Activated CD4-positive, alpha-beta T cell treated with anti-CD3 and anti-CD28 coated beads for 24 hours (primary cell): ENCODE measurements at places on chromosomes 16 and 17.

GRCh38 chr17:42424991-42425610 lies 2.0 kb upstream of the CAVIN1 start:
- no peak for DNase-seq

DNA sequence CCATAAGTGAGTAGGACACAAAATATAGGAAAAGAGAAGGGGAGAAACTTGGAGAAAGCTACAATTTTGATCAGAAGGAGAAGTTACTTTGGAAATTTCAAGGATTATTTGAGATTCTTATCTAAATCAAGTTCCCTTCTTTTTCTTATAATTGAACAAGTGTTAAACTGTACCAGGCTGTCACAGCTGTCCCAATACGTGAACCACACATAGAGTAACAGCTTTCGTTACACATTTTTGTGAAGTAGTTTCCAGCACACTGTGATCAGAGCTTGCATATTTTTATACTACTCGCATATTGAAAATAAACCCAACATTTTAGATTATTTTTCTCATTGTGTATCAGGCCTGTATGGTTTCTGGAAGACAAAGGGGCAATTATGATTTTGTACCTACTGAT lies 412.8 kb upstream of the PSMD7 start:
- no peak for DNase-seq

GRCh38 chr17:66730461-66730923 lies 104.4 kb upstream of the CACNG5 start:
- DNase-seq: no peak

DNA sequence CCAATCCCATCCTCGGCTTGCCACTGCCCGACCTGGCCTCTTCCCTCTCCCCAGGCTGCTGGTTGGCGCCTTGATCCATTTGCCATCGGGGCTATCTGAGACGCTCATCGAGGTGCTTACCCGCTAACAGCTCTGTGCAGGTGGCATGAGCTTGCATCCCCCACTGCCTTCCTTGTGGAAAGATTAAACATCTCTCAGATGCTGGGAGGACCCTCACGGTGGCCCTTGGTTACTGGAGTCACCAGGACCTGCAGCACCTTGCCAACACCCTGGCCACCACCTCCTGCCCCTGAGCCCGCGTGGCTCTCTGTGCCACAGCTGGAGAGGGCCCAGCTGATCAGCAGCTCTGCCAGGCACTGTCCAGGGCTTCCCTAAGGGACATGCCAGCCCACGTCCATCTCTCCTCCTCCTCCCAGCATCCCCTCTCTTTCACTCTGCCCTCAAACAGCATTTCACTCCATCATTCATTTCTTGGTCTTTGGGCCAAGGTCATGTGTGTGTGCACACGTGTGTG lies 249.6 kb downstream of the RBFOX3 start:
- DNase-seq: no peak

GRCh38 chr16:67301080-67301782 lies 21.9 kb downstream of the PLEKHG4 start:
- no peak for DNase-seq

DNA sequence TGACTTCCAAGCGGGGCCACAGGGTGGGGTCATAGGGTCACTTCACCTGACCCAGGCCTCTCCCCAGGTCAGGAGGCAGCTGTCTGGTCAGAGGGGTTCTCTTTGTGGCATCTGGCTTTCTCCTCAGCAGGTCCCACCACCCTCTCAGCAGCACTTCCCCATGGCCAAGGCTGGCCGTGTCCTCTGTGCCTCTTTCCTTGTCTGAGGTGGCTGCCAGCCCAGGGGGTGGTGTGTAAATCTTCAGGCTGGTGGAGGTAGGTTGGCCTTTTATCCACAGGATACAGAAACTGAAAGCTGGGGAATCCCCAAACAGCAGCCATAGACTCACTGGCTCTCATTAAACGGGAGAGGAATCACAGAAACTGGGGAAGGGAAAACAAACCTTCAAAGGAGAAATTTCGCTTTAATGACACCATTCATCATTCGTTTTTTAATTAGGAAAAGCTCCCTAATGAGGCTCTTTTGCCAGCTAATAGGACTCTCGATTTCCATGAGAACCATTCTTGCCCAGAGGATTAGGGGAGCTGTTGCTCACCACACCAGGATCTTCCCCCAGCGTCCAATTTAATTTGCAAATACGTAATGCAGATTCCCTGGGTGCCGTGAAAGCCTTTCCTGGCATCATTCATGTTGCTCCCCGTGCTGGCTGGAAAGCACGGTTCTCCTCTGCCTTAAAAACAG lies 18.0 kb downstream of the C17orf75 start:
- no peak for DNase-seq

DNA sequence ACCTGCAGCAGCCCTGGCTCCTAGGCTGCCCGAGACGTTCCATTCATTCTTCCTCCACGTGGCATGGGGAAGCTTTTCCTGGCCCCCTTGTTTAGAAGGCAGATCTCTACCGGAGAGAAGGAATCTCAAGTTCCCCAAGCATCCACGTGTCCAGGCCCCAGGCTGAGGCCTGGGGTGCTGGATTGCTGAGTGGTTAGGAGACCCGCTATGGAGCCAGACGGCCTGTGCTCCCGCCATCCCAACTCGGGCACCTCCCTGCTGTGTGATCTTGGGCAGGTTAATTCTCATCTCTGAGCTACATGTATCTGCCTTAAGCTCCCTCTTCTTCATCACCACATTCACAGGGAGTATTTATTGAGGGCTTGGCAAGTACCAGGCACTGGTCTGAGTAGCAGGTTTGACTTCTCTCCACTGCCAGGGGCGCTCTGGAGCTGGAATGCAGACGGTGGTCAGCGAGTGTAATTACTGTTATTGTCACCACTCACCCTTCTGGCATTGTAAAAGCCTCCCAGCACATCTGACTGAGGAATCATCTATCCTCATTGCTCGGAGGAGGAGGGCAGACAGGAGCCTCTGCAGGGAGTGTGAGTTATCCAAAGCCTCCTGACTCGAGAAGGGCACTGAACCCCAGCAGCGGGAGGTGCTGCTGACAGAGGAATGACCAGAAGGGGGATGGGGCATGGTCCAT lies 1.1 kb upstream of the ADGRG1 start:
- DNase-seq: no peak

DNA sequence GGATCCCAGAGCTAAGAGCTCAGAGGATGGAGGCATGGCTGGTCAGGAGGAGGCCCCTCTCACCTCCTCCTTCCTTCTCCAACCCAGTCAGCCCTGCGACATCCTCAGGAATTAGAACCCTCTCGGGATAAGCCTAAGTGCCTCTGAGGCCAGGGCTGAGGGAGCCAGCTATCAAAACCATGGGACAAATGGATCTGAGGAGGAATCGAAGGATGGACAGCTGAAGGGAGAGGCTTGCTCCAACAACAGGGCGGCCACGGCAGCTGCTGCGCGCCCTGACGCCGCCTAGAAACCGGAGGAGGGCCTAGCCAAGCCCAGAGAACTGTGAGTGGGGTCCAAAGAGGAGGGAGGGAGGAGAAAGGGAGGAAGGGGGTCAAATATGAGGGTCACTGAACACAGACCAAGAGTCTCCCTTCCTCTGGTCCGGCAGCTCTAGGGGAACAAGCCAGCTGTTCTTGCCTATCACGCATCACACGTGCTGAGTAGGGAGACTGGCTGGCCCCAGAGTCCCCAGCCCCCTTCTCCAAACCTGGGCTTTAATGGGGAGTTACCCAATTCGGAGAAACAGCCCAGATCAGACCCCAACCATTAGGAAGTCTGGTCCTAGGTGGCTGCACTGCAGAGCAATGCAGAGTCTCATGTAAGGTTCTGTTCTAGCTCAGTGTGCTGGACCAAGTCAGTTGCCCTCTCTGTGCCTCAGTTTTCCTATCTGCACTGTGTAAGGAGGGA lies 5.9 kb upstream of the HOXB13 start:
- no peak for DNase-seq

DNA sequence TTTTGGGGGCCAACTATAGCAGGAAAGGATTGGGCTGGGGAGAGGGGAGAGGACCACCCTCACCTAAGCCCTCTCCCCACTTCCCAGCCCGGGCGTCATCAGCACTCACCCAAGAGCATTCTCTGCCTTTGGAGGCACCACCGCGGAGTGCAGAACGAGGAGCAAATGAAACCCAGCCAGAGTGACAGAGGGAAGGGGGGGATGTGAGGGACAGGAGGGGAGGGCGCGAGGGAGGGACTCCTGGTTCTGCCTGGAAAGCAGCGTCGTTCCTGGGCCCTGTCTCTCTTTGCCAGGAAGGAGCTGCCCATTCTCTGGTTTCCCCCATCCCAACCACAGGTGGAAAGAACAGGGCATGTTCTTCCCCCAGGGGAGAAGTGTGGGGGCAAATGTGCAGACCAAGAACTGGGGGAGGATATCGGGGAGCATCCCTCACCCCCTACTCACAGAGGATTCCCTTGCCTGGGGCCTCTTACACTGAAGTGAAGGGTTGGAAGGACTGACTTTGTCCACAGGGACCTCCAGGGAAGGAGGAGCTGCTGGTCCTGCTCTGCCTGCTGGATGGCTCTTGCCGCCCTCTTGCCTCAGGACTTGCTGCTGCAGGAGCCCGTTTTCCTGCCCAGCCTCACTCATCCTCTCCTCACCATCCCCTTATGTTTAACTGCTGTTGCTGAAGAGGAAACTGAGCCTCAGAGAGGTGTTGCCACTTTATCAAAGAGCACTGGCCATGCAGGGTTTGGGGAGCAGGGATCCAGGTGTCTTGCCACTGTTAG lies 3.5 kb upstream of the C17orf113 start:
- DNase-seq: no peak

DNA sequence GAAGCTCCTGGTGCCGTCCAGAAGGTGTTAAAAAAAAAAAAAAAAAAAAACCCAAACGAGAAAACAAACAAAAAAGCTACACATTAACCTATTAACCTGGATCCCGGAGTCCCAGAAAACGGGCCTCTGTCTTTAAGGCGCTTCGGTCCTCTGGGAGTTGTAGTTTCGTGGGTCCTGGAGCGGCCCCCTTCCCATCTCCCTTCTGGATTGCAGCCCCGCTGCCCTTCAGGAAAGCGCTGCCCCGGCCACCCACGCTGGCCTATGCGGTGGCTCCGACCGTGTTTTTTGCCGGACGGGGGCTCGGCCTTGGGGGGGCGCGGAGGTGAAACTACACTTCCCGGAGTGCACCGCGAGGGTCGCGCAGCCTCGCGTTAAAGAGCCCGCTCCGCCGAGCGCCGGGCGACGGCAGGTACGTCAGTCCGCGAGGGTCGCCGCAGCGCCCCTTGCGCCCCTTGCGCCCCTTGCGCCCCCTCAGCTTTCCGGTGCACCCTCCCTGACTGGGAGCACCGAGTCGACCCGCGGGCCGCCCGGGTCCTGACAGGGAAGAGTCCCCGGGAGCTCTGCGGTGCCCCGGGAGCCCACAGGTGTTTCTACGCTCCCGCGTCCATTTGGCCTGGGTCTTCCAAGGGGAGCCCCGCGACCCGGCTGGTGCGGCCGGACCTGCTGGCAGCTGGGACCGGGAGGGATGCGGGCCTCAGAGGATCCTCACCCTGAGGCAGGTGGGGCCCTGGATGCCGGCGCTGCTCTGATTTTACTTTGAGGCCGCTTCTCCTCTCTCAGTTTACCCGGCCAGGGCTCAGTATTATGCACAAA lies at the start of gene FCSK:
Gene FCSK (plus strand): TSS at position 374 of the 813 bp plus-strand sequence. CDS start 8,596 bp downstream, outside the sequence.
- DNase-seq: peak; percentile 49

DNA sequence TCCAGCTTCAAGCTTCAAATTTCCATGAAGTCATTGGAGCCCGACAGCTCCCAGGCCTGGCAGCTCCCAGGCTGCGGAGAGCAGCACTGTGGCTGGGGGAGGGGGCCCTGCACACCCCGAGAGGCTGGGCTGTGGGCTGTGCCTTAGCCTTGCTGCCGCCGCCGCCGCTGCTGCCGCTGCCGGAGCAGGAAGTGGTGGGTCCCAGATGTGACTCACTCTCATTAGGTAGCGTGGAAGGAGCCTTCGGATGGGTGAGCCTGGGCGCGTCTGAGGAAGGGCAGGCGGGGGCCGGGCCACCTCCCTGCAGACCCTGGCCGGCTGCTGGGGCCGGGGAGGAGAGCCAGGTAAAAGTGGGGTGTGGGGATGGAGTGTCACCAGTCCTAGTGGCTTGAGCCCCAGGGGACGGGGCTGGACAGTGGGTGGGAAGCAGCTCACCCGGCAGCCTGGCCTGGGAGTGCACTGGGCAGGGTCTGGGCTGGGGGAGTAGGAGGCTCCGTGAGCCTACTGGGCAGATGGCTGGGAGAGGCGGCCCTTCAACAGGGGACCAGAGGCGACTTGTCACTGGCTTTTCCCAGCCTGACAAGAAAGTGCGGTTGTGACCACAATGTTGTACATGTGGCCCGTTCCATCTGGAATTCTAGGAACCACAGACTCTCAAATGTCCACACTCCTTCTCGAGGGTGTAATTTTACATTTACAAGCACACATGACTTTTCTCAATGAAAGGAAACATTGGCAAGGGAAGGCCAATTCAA lies at the start of gene ADCY7:
Gene ADCY7 (plus strand): TSS at position 215 of the 755 bp plus-strand sequence. CDS start 21,629 bp downstream, outside the sequence.
- DNase-seq: peak; percentile 74
